ENCODE measurements at places on chromosomes 3 and 15. TPM values are rescaled to one million over a fixed set of nuclear protein-coding genes. Genes with fewer than 3 reads are reported as not detected.

Gene ZNF662
- total RNA-seq: 1.0 TPM

Gene ZBED2
- total RNA-seq: 0.28 TPM

Gene NOX5
- 0.09 TPM for total RNA-seq

Gene MELTF
- total RNA-seq: 29.0 TPM

Gene CPLX3
- total RNA-seq: not detected

Gene CPN2
- not detected for total RNA-seq

Gene ERC2
- total RNA-seq: not detected

Gene STARD9
- 4.0 TPM for total RNA-seq

Gene ROBO1
- 98.5 TPM for total RNA-seq

Gene DAZL
- total RNA-seq: not detected

Gene WNT5A
- 4.4 TPM for total RNA-seq

Gene P2RY13
- not detected for total RNA-seq

Gene CRTAP
- total RNA-seq: 271 TPM
